ENCODE measurements at places on chromosomes 4 and X. TPM values are rescaled to one million over a fixed set of nuclear protein-coding genes. Genes with fewer than 3 reads are reported as not detected.

P2RY8 gene
- total RNA-seq = 0.52 TPM

MAGEB16 gene
- total RNA-seq = not detected

USP17L13 gene
- total RNA-seq = not detected

WDR19 gene
- 9.3 TPM for total RNA-seq

TIMP1 gene
- 51.4 TPM for total RNA-seq

TCEAL2 gene
- total RNA-seq = not detected

ARMCX6 gene
- total RNA-seq = 27.9 TPM

BEX5 gene
- total RNA-seq = 0.80 TPM

DKK2 gene
- not detected for total RNA-seq

XG gene
- 14.2 TPM for total RNA-seq

ANK2 gene
- total RNA-seq = 1.6 TPM

NLGN4X gene
- total RNA-seq = 1.00 TPM

SRPX gene
- 6.8 TPM for total RNA-seq

SLC49A3 gene
- 2.7 TPM for total RNA-seq

UGT2B15 gene
- total RNA-seq = not detected

MAGEC2 gene
- not detected for total RNA-seq

AWAT2 gene
- total RNA-seq = not detected

NPY1R gene
- 0.16 TPM for total RNA-seq

FAM47E gene
- 0.20 TPM for total RNA-seq

RGN gene
- total RNA-seq = 0.20 TPM

NALF2 gene
- total RNA-seq = 0.60 TPM

IL2RG gene
- 1.9 TPM for total RNA-seq

RS1 gene
- total RNA-seq = not detected

F11 gene
- not detected for total RNA-seq

FAM47A gene
- not detected for total RNA-seq

GAGE12J gene
- total RNA-seq = not detected

EDA gene
- 1.5 TPM for total RNA-seq

GLRA3 gene
- total RNA-seq = not detected

ETDA gene
- total RNA-seq = not detected

PPP2R2C gene
- total RNA-seq = 65.7 TPM

GASK1B gene
- total RNA-seq = 3.5 TPM
